Activated naive CD4-positive, alpha-beta T cell (primary cell): ENCODE measurements at places on chromosomes 12 and 14.

- DNase-seq = no peak
Observed at GRCh38 chr14:75339059-75339458, 60.4 kb downstream of the FOS start.

GRCh38 chr12:18723752-18724151 is 14.1 kb downstream of the PLCZ1 start:
- no peak for DNase-seq

DNA sequence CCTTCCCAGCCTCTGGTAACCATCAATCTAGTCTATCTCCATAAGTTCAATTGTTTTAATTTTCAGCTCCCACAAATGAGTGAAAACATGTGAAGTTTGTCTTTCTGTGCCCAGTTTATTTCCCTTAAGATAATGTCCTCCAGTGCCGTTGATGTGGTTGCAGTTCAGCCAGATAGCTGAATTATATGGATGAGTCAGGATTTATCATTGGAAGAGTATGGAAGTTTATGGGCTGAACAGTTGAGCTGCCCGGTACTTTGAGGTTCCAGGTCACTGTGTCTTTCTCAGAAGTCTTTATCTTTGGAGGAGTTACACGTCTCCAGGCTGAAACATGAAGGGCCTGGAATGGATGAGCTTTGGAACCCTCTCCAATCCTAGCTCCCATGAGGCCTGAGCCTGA is 120.1 kb downstream of the ASCL4 start:
- no peak for DNase-seq

GRCh38 chr12:53505086-53505485 is 2.2 kb downstream of the NPFF start:
- DNase-seq = no peak

GRCh38 chr12:104976703-104977102 is 9.4 kb upstream of the NOPCHAP1 start:
- no peak for DNase-seq

- DNase-seq = no peak
Observed at GRCh38 chr14:91119556-91120311, 5.9 kb downstream of the DGLUCY start.

DNA sequence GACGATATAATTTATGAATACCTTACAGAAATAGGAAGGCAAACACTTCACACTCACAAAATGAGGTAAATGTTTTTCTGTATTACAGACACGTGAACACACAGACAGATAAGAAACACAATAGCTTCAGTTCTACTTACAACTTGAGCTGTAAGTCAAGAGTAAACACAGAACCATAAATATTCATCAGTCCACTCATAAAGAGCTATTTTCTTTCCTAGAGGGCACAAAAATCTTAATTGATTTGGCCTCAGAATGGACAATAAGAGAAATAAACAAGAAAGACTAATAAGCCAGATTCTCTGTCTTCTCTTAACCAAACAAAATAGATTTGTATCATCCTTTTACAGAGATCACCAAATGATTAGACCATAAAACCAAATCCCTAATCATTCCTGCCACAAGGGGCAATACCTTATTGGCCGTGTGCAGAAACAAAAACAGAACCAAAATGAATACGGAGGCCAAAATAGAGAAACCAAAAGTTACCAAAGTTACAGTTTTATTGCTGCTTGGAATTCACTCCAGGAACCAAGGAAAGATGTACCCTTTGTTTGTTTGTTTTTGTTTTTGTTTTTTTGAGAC is 38.1 kb upstream of the GARIN2 start:
- no peak for DNase-seq

- no peak for DNase-seq
Observed at GRCh38 chr12:32536000-32536345, 136.6 kb downstream of the FGD4 start.

- DNase-seq = no peak
Observed at GRCh38 chr12:75414671-75415070, 23.8 kb downstream of the GLIPR1L2 start.

GRCh38 chr14:22427771-22428231 is 161.2 kb downstream of the DAD1 start:
- DNase-seq = no peak

DNA sequence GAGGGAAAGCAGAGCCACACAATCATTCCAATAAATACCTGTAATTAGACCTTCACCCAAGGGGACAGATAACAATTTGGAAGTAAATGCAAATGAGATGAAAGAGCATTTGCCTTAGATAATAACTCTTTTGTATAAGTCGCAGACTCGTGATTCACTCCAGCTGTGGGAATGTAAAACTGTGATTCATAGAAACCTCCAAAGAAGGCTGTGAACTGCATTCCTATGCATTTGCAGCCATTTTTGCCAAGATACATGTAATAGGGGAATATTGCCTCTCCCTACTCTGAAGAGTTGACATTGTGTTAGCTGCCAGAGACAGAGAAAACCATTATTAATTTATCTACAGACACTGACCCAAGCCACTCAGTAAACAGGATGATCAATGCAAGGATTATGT is 181.9 kb upstream of the ARHGAP5 start:
- DNase-seq = no peak

DNA sequence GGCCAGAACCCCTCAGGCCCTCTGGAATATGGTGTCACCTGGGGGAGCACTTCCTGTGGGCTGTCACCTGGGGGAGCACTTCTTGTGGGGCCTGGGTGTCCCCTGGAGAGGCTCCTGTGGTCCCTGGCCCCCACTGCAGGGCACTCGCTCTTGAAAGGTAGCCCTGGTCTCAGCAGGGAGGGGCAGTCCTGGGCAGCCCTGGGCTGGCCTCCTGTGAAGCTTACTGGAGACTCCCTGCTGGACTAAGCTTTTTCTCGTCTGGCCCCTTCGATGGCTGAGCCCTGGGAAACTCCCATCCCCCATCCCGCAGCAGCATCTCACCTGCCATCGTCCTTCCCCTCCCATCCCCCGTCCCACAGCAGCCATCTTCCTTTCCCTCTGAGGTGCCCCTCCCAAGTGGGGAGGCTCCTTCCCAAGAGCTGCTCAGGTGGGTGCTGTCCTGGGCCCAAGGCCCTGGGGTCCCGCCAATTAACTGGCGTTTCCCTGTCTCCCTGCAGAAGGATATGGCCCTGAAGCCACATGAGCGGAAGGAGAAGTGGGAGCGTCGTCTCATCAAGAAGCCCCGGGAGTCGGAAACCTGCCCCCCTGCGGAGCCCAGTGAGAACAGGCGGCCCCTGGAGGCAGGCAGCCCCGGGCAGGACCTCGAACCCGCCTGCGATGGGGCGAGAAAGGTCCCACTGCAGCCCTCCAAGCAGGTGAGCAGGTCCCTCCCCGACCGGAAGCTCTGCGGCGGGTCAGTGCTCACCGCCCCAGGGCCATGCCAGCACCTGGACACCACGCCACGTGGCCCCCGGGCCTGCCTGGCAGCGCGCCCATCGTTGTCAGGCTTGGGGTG is 17.9 kb downstream of the FBRSL1 start:
- no peak for DNase-seq

DNA sequence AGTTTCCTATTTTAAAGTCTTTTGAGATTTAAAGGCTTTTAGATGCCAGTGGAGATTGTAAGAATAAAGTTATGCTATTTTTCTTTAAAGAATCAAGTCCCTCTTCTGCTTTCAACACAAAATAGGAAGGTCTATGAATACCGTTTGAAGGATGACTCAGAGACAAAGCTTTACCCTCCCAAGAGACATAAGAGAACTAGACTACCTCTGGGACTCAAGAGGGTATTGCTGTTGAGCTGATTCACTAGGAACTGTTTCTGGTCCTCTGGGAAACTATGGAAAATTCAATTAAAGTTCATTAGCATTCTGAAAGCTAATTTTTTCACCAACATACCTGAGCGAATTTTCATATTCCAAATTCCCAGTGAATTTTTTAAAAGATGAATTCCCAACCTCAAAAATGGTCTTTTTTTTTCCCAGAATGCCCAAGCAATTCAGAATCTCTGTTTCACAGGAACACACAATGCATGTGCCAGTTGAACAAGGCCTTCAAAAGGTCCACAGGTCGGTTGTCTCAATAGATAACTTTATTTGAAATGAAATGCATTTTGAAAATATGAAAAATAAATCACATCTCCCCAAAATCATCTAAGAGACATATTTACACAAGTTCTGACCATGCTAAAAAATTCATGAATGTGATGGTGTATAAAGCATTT is 6.5 kb downstream of the PHLDA1 start:
- DNase-seq = no peak

DNA sequence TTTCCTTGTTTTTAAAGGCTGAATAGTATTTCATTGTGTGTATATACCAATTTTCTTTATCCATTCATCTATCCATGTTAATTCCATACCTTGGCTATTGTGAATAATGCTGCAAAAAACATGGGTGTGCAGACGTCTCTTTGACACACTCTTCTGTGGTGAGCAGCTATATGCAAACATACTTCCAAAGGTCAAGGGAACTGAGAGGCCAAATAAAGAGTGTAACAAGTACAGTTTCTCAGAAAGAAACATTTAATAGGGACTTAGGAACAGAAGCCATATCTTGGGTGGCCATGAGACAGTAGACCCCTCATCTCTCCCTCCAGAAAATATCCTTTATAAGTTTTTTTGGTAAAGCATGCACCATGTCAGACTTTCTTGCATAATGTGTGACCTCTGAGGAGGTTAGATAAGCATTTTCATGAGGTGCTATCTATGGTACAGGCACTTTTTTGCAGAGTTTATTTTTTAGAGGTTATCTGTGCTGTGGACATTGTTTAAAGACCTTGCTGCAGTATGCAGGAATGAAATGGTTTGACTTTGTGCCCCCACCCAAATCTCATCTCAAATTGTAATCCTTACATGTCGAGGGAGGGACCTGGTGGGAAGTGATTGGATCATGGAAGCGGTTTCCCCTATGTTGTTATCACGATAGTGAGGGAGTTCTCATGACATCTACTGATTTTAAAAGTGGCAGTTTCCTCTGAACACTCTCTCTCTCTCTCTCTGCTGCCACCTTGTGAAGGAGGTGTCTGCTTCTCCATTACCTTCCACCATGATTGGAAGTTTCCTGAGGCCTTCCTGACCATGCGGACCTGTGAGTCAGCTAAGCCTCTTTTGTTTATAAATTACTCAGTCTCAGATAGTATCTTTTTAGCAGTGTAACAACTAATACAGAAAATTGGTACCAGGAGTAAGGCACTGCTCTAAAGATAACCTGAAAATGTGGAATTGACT is 1202.3 kb downstream of the GALC start:
- DNase-seq = no peak

- DNase-seq = no peak
Observed at GRCh38 chr12:129937426-129937825, 33.6 kb upstream of the TMEM132D start.

DNA sequence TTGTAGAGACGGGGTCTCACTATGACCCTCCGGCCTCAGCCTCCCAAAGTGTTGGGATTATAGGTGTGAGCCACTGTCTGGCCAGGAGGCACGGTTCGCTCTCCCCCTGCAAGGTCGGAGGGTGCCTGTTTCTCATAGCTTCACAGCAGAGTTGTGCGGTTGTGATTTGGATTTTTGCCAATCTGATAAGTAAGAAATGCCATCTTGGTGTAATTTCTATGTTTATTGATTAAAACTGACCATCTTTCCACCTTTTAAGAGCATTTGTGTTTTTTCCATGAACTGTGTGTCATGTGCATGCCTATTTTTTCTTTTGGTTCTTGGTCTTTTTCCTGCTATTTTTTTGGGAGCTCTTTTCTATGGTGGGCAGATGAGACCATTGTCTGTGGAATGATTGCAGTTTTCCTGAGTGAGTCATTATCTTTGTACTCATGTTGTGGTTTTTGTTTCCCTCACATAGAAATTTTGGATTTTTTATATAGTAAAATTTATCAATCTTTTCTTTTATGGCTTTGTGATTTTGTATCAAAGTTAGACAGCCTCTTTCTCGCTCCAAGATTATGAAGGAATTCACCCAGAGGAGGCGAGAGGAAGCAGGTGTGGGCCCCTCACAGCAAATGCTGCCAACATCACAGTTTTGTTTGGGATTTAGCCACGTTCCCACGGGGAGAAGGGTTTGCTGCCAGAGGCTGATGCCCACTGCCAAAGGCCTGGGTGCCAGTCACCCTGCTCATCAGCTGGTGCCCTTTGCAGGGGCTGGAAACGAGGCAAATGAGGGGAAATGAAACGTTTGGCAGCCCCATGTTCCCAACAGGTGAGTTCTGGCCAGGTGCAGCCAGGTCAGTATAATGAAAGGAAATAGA is 47.2 kb downstream of the RFX4 start:
- DNase-seq = no peak

- DNase-seq = no peak
Observed at GRCh38 chr12:105384916-105385535, 54.5 kb downstream of the C12orf75 start.

GRCh38 chr12:93922583-93923006 is 225.8 kb upstream of the PLXNC1 start:
- DNase-seq = no peak

DNA sequence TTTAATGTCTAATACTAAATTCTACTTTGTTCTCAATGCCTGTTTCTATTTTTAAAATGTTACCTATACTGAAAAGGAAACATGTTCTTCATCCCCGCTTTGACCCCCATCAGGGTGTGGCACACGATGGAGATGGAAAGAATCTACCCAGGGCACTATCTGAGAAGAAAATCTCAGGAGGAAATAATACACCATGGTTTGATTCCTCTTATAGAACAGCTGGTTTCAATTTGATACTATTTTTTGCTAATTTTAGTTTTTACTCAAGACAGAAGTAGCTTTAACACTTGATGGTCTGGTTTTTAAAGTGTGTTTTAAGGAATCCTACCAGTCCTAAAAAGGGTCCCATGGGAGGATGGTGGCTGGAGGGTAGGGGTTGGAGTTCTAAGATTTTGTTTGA is 56.7 kb downstream of the PPM1H start:
- DNase-seq = no peak
